ENCODE measurements at places on chromosomes 7 and 10. TPM values are rescaled to one million over a fixed set of nuclear protein-coding genes. Genes with fewer than 3 reads are reported as not detected.

Gene ICA1
- 14.9 TPM for total RNA-seq

Gene PNLIP
- 1.4 TPM for total RNA-seq

Gene AP4M1
- total RNA-seq, result 12.8 TPM

Gene NPSR1
- not detected for total RNA-seq

Gene LRIT1
- total RNA-seq, result not detected

Gene MYL7
- total RNA-seq, result 2.0 TPM

Gene KCND2
- 0.79 TPM for total RNA-seq

Gene RBM20
- total RNA-seq, result 2.4 TPM

Gene OPTN
- 46.0 TPM for total RNA-seq

Gene TBX20
- 0.20 TPM for total RNA-seq

Gene ADIRF
- total RNA-seq, result 69.2 TPM

Gene CTAGE8
- 5.3 TPM for total RNA-seq

Gene SCART1
- total RNA-seq, result 2.5 TPM

Gene GRM3
- 0.20 TPM for total RNA-seq

Gene TMEM196
- under 0.01 TPM for total RNA-seq

Gene TAF3
- 3.2 TPM for total RNA-seq

Gene ASB15
- 0.59 TPM for total RNA-seq

Gene VENTX
- total RNA-seq, result 0.20 TPM

Gene NPFFR1
- total RNA-seq, result 0.59 TPM

Gene XRCC2
- 3.6 TPM for total RNA-seq

Gene MRC1
- 35.5 TPM for total RNA-seq

Gene SPDYE2
- total RNA-seq, result not detected

Gene MBLAC1
- 1.1 TPM for total RNA-seq

Gene NEUROD6
- 0.30 TPM for total RNA-seq

Gene NEUROG3
- not detected for total RNA-seq

Gene C10orf105
- under 0.01 TPM for total RNA-seq

Gene SH2D4B
- 0.20 TPM for total RNA-seq

Gene TYW1B
- total RNA-seq, result 4.5 TPM

Gene EBF3
- total RNA-seq, result 19.5 TPM

Gene NKX1-2
- total RNA-seq, result 0.20 TPM

Gene ATP5MK
- 144 TPM for total RNA-seq

Gene CCDC201
- total RNA-seq, result not detected

Gene CAMK2B
- 2.2 TPM for total RNA-seq

Gene NAMPT
- 147 TPM for total RNA-seq

Gene ATG9B
- 15.4 TPM for total RNA-seq

Gene LGI1
- 2.6 TPM for total RNA-seq

Gene NRF1
- total RNA-seq, result 16.0 TPM

Gene CRHR2
- 0.20 TPM for total RNA-seq

Gene PTER
- 8.1 TPM for total RNA-seq

Gene SGMS1
- total RNA-seq, result 102 TPM
